MCF 10A (cell line): ENCODE measurements at places on chromosomes 1 and 21. TPM values are rescaled to one million over a fixed set of nuclear protein-coding genes. Genes with fewer than 3 reads are reported as not detected.

The RASSF5 gene
- 8.3 and 9.6 TPM in 2 replicates for total RNA-seq

The NTRK1 gene
- 0.15 and 0.33 TPM in 2 replicates for total RNA-seq

The PTPN7 gene
- not detected in 2 replicates for total RNA-seq

The HFM1 gene
- total RNA-seq: not detected in 2 replicates

The LCE1E gene
- total RNA-seq: 1.3 and 1.9 TPM in 2 replicates

The CNKSR1 gene
- 31.0 and 35.5 TPM in 2 replicates for total RNA-seq

The ST6GALNAC3 gene
- 0.37 and 0.82 TPM in 2 replicates for total RNA-seq

The APOBEC4 gene
- not detected in 2 replicates for total RNA-seq

The CHRNB2 gene
- 0.15 and 0.21 TPM in 2 replicates for total RNA-seq

The OR2T29 gene
- total RNA-seq: not detected in 2 replicates

The TFF2 gene
- total RNA-seq: not detected in 2 replicates

The LCE6A gene
- not detected in 2 replicates for total RNA-seq

The LRRC42 gene
- total RNA-seq: 39.1 and 41.2 TPM in 2 replicates

The TEX38 gene
- not detected in 2 replicates for total RNA-seq

The CSMD2 gene
- not detected in 2 replicates for total RNA-seq

The NR5A2 gene
- total RNA-seq: 0.09 TPM in 1 of 2 replicates, not detected in the other

The HSPA6 gene
- 0.28 and 0.52 TPM in 2 replicates for total RNA-seq

The CHODL gene
- 0.19 TPM in 1 of 2 replicates, not detected in the other for total RNA-seq

The KIAA1614 gene
- total RNA-seq: 0.66 and 1.1 TPM in 2 replicates

The KIF14 gene
- 13.4 and 25.5 TPM in 2 replicates for total RNA-seq

The MASP2 gene
- 0.17 and 0.51 TPM in 2 replicates for total RNA-seq

The LRRC39 gene
- total RNA-seq: 0.65 and 0.74 TPM in 2 replicates

The ZBTB37 gene
- total RNA-seq: 12.8 and 15.2 TPM in 2 replicates

The XCL2 gene
- not detected in 2 replicates for total RNA-seq

The PCAT6 gene
- total RNA-seq: 3.2 and 5.4 TPM in 2 replicates

The SERPINC1 gene
- total RNA-seq: not detected in 2 replicates

The SLC26A9 gene
- not detected in 2 replicates for total RNA-seq

The GNG4 gene
- total RNA-seq: 3.0 and 3.3 TPM in 2 replicates
